T-cell (primary cell): ENCODE measurements at places on chromosomes 5 and 9.

DNA sequence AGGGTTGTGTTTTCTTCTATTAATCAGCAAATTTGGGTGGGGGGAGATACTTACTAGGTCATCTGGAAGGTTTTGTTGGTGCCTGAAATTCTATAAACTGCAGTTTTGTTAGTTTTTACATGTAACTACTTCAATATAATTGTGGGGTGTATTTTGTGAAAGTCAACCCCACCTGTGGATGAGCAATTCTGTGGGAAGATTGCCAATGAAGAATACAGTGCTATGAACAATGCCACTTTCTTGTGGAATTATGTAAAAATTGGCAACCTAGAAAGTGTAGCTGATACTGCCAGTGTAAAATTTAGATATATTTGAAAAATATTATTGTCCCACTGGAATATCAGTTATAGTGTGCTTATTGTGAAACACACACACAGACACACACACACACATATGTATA lies 80.7 kb downstream of the VCAN start:
- H3K4me3 ChIP-seq: no peak overlapping the region
- no peak overlapping the region for H3K27ac ChIP-seq
- no peaks in the 10 kb centered on the region for H3K4me1 ChIP-seq
- DNase-seq: no peak
- H3K27me3 ChIP-seq: no peaks in the 10 kb centered on the region

DNA sequence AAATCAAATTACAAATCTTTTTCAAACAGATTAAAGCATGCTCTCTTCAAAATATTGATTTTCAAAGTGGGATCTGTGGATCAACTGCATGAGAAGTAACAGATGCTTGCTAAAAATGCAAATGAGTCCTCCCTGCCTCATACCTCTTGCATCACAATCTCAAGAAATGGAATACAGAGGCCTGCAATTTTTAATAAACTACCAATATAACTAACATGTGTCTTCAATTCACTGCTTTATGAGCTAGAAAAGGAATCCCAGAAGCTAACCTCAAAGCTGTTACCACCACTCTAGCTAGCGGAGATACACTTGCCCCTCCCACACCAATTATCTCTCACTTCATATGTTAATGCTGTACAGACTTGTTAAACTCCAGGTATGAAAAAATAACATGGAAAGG lies 9.6 kb downstream of the OR13C5 start:
- no peaks in the 10 kb centered on the region for H3K36me3 ChIP-seq
- no peak overlapping the region for H3K27ac ChIP-seq
- no peaks in the 10 kb centered on the region for H3K4me1 ChIP-seq
- no peak for DNase-seq

DNA sequence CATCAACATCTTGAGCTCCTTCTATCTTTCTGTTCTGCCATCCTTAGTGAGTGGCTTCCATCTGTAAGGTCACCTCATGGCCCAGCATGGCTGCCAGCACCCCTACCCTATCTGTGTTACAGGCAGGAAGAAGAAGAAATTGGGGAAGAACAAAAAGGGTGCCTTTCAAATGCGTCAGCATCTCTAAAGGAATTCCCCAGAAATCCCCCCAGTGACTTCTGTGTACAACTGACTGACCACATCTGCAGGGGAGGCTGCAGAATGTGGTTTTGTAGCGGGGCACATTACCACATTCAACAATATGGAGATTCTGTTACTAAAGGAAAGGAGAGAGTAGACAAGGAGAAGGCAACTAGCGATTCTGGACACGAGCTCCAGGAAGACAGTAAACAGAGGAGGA lies 40.1 kb downstream of the ALG2 start:
- no peak overlapping the region for H3K27ac ChIP-seq
- peaks cover 14% of the 10 kb centered on the region for H3K4me1 ChIP-seq
- no peak overlapping the region for H3K4me3 ChIP-seq

GRCh38 chr5:119945691-119946090 lies 316.3 kb downstream of the FAM170A start:
- H3K36me3 ChIP-seq: no peaks in the 10 kb centered on the region
- no peak for DNase-seq
- no peaks in the 10 kb centered on the region for H3K27me3 ChIP-seq
- H3K4me1 ChIP-seq: no peaks in the 10 kb centered on the region

DNA sequence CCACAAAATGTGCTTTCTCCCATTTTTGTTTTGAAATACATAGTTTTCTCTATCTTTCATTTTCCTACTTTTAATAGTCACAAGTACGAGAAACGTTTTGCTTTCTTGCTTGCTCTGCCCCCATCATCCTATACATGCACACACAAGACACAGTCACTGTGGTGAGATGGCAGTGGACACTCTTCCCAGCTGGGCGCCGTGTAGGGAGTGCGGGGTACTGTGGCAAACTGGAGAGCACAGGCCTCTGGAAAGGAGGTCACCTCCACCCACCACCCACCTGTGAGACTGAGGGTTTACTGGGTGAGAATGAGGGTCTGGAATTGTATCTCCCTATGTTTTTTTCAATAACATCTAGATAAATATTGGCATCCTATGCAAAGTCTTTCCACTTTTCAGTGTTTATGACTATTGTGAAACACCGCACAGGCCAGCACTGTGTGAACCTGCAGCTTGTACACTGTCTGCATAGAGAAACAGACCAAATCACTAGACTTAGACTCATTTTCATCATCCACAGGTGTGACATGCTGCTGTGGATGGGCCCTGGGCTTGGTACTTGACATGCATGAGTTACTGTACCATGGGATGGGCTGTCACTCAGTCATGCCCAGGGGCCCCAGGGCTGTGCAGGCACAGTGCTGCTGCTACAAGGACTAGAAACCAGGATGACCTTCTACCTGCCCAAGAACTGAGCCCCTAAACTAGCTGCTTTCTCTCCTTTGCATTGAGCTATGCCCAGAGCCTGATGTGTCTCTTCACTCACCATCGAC lies 118.1 kb upstream of the LMX1B start:
- H3K4me3 ChIP-seq: no peak overlapping the region
- H3K4me1 ChIP-seq: no peaks in the 10 kb centered on the region
- no peaks in the 10 kb centered on the region for H3K27me3 ChIP-seq
- no peak overlapping the region for H3K27ac ChIP-seq
- peaks cover 3% of the 10 kb centered on the region for H3K36me3 ChIP-seq
- no peak for DNase-seq

- no peaks in the 10 kb centered on the region for H3K4me1 ChIP-seq
- H3K4me3 ChIP-seq: no peak overlapping the region
- DNase-seq: no peak
- H3K27me3 ChIP-seq: no peaks in the 10 kb centered on the region
These were observed 7.1 kb upstream of the DMXL1 start for GRCh38 chr5:119063579-119064379.

DNA sequence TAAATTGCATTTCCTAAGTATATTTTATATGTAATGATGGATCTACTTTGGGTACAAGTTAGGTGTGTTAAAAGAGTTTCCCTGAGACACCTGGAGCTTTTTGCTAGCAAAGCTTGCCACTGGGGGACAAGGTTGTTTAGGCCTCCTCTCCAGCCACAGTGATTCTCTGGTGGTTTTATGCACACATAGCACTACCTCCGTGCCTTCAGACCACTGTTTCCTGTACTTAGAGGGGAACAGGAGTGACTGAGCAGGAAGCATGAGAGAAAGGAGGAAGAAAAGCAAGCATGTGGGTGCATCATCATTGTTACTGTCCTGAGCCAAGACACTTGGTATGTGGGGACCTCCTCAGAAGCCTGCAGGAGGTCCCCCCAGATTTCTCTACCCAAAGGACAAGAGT lies 272.1 kb downstream of the RASEF start:
- H3K4me1 ChIP-seq: peaks cover 4% of the 10 kb centered on the region
- H3K27ac ChIP-seq: no peak overlapping the region
- H3K27me3 ChIP-seq: no peaks in the 10 kb centered on the region

DNA sequence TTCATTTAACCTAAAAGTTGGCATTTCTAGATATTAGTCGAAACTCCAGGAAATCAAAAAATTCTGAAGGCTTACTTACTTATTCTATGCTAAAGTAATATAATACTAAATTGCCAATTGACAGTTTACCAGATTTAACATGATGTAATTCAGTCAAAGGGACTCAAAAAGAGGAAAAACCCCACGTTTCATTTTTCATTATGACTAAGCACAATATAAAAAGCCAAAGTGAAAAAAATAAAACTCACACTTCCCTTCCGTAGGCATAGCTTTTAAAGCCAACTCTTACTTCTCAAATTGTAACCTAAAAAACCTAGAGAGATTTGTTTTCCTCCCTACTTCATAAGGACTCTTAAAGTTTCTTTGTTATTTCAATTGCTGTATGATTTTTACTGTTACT lies 146.6 kb downstream of the RAPGEF6 start:
- no peaks in the 10 kb centered on the region for H3K27me3 ChIP-seq
- H3K36me3 ChIP-seq: peaks cover 15% of the 10 kb centered on the region
- no peak overlapping the region for H3K4me3 ChIP-seq
- no peak for DNase-seq
- no peak overlapping the region for H3K27ac ChIP-seq

DNA sequence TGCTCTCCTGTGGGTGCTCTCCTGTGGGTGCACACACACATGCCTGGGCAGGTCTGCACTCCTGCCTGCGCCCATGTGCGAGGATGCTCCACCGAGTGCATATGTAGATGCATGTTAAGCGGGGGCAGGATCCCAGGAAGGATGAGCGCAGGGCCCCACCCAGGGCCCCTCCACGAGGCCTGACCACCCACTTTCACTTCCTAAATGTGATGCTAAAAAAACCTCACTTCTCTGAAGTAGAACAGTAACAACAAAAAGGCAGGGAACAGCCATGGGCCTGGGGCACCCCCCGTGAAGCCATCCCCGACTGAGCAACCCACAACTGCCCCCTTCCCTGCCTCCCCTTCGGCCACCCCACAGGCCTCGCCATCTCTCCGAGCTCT lies 48.2 kb upstream of the SARDH start:
- H3K4me1 ChIP-seq: no peaks in the 10 kb centered on the region
- H3K36me3 ChIP-seq: no peaks in the 10 kb centered on the region
- DNase-seq: no peak
- H3K4me3 ChIP-seq: no peak overlapping the region
- no peaks in the 10 kb centered on the region for H3K27me3 ChIP-seq

DNA sequence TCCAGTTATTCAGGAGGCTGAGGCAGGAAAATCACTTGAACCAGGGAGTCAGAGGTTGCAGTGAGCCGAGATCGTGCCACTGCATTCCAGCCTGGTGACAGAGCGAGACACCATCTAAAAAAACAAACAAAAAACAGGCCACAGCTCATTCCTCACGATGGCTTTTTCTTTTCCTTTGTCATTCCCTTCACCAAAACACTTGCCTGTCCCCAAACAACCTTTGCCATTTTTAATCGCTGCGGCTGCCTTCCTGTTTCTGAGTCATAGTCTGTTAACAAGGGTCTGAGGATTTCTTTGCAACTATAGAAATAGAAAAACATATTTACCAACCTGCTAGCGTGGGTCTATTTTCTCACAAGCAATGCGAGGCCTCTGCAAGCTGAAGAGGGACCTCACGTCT lies 123.0 kb upstream of the FSTL4 start:
- no peaks in the 10 kb centered on the region for H3K4me1 ChIP-seq
- no peak overlapping the region for H3K4me3 ChIP-seq
- no peaks in the 10 kb centered on the region for H3K36me3 ChIP-seq

DNA sequence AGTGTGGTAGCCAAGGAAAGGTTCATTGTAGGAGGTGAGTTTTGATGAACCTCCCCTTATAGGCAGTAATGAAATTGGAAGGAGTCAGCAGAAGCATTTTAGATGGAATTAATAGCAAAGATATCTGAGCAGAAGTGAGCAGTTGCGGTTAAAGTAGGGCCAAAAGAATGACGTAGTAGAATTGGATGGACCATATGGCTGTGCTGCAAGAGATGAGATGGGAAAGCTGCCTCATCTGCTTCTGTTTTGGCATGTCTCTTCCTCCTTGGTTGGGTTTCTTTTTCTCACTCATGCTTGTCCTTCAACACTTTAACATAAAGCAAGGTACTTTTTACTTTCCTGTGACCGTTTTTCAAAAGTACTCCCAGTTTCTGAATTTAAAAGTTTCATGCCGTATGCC lies 55.8 kb downstream of the AQP7 start:
- H3K27ac ChIP-seq: no peak overlapping the region
- no peak overlapping the region for H3K4me3 ChIP-seq
- no peak for DNase-seq
- H3K27me3 ChIP-seq: no peaks in the 10 kb centered on the region

DNA sequence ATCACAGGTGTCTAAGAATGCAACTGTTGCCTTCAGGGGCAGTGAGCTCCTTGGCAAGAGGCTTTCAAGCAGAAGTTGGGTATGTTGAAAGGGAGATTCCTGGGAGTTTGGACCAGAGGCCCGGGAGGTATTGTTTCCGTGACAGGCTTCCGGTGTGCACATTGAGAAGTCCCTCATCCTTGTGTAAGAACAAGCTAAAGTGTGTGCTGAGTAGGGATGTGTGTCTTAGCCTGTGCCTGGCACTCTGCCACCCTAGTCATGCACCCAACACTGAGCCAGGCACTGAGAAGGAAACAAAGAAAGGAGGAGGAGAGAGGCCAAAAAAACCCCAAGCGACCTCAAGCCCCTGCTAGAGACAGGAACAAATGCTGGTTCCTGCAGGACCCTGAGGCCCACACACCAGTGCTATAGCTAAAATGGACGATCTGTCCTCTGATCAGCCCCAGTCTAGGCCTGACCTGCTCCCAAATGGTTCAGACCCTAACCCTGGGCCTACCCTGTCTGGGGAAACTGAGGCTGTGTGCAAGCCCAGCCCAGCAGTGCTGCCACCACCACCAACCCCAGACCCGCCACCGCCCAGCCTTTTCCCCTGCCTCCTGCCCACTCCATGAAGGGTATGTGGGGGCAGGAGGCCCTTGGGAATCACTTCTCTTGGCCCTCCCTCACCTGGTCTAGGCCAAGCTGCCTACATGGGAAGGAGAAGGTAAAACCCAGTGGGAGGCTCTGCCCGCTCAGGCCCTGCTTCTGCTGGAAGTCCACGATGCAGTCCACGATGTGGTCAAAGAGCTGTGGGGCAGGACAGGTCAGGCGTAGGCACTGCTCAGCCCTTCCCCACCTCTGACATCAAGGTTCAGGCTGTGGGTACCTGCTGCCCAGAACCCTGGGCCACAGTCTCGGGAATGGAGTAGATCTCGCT lies 12.6 kb downstream of the HK3 start:
- no peak overlapping the region for H3K4me3 ChIP-seq
- DNase-seq: no peak
- peaks cover 2% of the 10 kb centered on the region for H3K4me1 ChIP-seq
- H3K27ac ChIP-seq: no peak overlapping the region
- H3K27me3 ChIP-seq: no peaks in the 10 kb centered on the region

DNA sequence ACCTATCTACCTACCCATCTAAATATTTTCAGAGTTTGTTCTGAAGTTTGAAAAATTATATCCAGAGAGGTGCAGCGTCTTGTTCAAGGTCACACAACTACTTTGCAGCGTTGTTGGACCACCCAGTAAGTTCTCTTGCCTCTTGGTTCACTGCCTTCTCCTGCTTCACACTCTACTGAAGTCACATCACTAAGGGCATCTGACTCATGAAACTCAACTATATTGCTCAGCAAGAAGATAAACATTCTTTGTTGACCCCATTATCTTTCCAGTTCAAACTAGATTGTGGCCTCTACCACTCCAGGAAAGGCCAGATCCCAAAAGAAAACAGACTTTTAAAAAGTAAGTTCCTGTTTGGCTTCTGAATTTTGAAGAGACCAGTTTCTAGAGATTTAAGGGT lies 326.9 kb downstream of the SLIT3 start:
- no peak for DNase-seq
- no peaks in the 10 kb centered on the region for H3K27me3 ChIP-seq
- no peaks in the 10 kb centered on the region for H3K36me3 ChIP-seq
- H3K4me1 ChIP-seq: no peaks in the 10 kb centered on the region
- H3K27ac ChIP-seq: no peak overlapping the region

GRCh38 chr5:74446725-74447241 lies 193.7 kb downstream of the ENC1 start:
- no peak for DNase-seq
- no peak overlapping the region for H3K27ac ChIP-seq
- H3K36me3 ChIP-seq: no peaks in the 10 kb centered on the region
- no peaks in the 10 kb centered on the region for H3K4me1 ChIP-seq
- no peak overlapping the region for H3K4me3 ChIP-seq
- H3K27me3 ChIP-seq: no peaks in the 10 kb centered on the region
